GM13976 (cell line): ENCODE measurements at places on chromosomes 1 and 21.
A peak's percentile ranks its signal among the peaks of the same experiment; 100 is the strongest.

DNA sequence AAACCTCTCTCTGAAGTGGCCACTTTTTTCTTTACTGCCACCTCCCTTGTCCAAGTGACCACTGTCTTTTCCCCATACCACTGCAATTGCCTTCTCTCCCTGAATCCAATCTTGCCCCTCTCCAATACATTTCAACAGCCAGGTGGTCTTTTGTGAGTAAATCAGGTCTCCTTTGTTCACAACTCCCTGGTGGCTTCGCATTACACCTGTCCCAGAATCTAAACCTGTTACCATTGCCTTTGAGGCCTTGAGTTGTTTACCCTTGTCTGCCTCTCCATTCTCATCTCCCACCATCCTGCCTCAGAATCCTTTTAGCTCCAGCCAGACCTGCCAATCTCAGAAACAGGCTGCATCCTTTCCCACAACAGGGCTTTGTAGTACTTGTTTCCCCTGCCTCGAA, 21.8 kb upstream of the DYNLT5 start:
- no peak for DNase-seq

- DNase-seq, result no peak
Observed at GRCh38 chr1:224433041-224433691, 1.4 kb downstream of the WDR26 start.

DNA sequence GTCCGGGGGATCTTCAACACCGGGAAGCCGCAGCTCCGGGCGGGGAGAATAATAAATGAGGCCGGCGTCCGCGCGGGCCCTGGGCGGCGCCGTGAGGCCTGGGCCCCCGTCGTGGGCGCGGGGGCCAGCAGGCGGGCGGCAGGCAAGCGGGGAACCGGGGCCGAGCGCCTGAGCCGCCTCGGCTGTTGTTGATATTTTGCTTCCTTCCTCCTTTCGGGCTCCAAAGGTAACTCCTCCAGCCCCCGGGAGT, at the start of gene MEF2D:
MEF2D (minus strand) TSS at position 233 of the 250 bp plus-strand sequence. CDS start 17,483 bp downstream, outside the sequence.
- DNase-seq, result no peak

GRCh38 chr1:156281281-156281680, 1.3 kb downstream of the SMG5 start:
- peak; percentile 65 for DNase-seq
